ENCODE measurements at places on chromosomes 7 and 10.
A peak's percentile ranks its signal among the peaks of the same experiment; 100 is the strongest.

GRCh38 chr10:73911553-73912004, 647 bp downstream of the PLAU start:
- DNase-seq, result no peak

GRCh38 chr7:10838228-10838627, 135.4 kb upstream of the PHF14 start:
- DNase-seq, result no peak

DNA sequence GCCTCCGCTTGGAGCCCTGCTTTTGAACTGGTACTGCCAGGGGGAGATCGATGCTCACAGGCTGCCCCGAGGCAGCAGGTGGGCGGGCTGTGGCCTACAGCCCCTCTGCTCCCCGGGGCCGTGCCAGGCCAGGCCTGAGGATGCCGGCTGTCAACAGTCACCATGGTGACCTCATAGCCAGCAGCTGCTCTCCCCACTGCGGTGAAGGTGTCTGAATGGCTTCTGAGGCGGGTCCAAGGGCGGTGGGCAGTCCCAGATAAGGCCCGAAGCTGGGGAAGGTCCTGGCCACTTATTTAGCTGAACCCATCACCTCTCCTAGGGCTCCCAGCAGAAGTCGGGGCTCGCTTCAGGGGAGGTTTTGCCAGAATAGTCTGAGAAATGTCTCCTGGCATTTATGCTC, 179.3 kb downstream of the ARHGAP12 start:
- peak; percentile 51 for DNase-seq

DNA sequence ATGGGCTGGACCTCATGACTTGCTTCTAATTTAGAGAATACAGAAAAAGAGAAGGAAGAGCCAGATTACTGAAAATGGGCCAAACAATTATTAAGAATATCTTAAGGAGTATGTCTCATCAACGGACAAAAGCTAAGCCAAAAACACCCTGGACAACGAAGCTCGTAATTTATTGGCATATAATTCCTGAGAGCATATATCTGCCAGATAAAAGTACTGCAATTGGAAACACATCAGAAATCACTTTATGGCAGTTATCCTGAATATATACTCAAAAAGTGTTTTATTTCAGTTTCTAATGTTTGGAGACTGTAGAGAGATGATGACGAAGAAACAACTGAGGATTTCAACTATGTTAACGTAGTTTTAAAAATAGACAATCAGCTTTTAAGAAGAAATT, 211.8 kb downstream of the CSTF2T start:
- DNase-seq, result no peak

GRCh38 chr10:106111246-106111645, 1053.3 kb downstream of the SORCS1 start:
- DNase-seq, result no peak

GRCh38 chr10:118835682-118836326, 81.0 kb upstream of the CACUL1 start:
- DNase-seq, result no peak

GRCh38 chr10:123790132-123790885, 101.3 kb downstream of the CPXM2 start:
- DNase-seq, result no peak

DNA sequence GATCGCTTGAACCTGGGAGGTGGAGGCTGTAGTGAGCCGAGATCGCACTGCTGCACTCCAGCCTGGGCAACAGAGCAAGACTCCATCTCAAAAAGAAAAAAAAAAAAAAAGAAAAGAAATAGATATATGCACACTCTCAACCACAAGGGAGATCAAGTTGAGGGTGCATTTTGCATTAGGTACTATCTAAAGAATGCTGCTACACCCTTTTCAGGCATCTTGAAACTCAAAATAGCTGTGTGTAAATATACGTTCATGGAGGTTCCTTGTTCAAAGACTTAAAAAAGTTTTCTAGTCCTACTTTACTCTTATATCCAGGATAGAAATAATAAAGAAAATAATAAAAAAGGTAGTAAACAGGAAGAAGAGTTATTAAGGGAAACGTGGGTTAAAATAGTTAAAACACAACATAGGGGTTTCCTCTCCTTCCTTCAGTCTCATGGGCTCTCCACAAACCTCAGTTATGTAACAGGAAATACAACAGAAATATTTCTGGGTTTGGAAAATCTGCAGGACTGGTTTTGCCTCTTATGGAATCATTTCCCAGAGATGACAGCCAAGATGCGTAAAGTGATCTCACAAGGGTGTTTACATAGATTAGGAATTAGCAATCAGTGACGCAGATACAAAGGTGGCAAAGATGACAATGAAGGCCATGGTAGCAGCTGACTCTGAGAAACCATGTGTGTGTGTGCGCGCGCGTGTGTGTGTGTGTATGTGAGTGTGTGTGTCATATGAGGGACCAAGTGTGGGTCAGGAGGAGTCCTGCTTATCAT, 15.1 kb downstream of the STEAP4 start:
- peak; percentile 38 for DNase-seq

DNA sequence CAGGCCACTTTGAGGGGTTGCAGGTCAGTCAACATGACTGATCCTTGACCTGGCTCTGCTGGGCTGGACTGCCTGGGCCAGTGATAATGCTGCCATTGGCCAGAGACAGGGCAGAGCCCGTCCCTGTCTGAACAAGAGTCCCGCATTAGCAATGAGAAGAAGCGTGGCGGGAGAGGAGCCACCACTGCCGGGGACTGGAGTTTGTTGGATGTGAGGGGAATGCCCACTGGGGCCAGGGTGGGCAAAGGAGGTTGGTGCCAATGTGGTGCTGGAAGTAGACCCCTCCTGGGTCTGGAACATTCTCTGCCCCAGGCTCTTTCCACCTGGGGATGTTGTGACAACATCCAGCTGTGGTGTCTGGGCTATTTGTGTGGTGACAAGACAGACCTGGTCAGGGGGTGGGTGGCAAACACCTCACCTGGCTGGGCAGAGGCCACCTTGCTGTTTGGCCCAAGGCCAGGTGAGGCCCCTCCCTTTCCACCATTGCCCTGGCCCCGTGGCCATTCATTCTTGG, 7.6 kb downstream of the SAP25 start:
- DNase-seq, result no peak

DNA sequence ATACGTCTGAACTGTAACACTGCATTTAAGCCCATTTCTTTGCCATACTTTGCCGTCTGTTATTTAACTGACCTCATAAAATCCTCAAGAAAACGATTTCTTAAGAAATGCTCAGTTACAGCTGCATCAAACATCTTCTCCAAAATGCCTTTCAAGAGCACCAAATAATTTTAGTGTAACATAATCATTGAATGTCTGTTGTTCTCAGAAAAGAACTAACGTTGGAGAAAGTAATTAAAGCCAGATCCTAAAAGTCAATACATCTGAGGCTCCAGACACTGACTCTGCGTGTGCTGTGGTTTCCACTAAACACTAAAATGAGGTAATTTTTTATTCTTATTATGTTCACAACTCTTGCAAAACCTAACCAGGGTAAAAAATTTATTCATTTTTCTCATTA, 63.7 kb upstream of the LRRC17 start:
- DNase-seq, result no peak

- no peak for DNase-seq
Measured at GRCh38 chr10:132500781-132501415, 36.7 kb upstream of the INPP5A start.

- no peak for DNase-seq
Measured at GRCh38 chr7:77320714-77321113, 95.4 kb downstream of the GSAP start.

GRCh38 chr7:155644178-155644970, at the start of gene RBM33:
Gene RBM33, plus strand, starts transcription at chr7:155644661. Its CDS starts 216 bp downstream, at chr7:155644877.
- DNase-seq, result peak; percentile 85

DNA sequence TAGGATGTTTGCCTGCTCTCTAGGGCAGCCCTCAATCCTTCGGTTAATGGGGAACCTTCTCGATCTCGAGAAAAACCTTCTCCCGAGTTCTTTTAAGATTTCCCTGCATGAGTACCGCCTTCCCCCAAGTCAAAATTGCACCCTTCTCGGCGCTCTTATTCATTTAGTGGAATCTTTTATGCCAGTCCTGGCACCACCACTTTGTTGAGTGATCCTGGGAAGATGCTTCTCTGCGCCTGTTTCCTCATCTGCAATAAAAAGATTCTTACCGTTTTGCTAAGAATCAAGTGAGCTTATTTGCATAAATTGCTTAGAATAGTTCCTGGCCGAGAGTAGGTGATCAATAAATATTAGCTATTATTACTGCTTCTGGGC, 697 bp downstream of the ARPC1A start:
- DNase-seq, result no peak

GRCh38 chr10:13699216-13699615, 112.5 kb downstream of the PRPF18 start:
- DNase-seq, result no peak

- DNase-seq, result no peak
Measured at GRCh38 chr7:84112771-84113170, 81.8 kb downstream of the SEMA3A start.

GRCh38 chr7:158685693-158686092, 18.9 kb downstream of the NCAPG2 start:
- no peak for DNase-seq

DNA sequence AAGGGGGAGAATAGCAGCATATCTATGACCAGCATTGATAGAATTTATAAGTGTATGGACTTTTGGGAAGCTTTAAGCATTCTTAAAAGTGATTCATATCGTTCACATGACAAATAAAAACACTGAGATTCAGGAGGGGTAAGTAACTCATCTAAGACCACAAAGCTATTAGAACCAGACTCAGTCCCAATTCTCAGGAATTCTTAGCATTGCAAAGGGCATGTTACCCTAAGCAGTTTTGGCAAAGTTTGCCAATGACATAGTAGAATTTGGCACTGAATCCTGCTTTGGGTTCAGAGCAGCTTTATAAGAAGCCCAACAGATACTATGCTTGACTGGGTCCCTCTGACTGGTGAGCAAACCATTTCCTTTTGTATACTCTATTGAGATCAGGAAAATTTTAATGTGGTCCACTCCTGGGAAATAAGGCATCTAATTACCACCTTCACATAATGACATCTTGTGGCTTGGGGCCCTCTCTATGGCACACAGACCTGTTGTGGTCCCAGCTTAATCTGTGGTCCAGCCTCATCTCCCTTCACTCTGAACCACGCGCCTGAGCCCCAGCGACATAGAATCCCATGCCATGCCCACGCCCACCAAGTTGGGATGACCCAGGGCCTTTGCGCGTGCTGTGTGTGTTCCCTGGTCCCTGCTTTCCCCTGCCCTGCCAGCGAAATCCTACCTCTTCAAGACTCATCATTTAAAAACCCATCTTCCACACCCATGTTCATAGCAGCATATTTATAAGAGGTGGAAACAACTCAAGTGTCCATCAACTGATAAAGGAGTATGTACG, 37.5 kb upstream of the DOCK1 start:
- DNase-seq, result peak; percentile 96

- peak; percentile 5 for DNase-seq
Measured at GRCh38 chr7:42198296-42198695, 38.7 kb downstream of the GLI3 start.

GRCh38 chr7:51304729-51305128, 11.9 kb downstream of the COBL start:
- DNase-seq, result no peak

GRCh38 chr7:142855756-142856564, 1.1 kb downstream of the EPHB6 start:
- DNase-seq, result no peak

DNA sequence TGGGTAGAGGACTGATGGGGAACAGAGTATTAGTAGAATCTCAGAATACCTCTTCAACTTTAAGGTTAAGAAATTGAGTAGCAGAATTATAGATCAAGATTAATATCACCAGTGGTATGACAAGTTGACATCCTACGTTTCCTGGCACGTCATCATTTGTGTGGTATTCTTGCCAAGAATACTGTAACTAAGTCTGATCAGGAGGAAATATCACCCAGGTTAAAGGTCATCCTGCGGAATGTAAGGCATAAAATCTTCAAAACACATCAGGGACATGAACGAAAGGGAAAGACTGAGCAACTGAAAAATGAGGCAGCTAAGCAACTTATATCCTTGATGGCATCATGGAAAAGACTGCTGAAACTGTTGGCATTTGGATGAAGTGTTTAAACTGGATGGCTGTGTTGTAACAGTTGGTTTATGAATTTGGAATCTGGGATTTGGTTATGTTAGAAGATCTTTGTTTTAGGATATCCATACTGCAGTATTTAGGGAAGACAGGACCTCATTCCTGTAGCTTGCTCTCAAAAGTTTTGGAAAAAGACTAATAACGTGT, 86.1 kb downstream of the TRIM24 start:
- DNase-seq, result no peak

GRCh38 chr10:131575877-131576276, 264.4 kb upstream of the TCERG1L start:
- no peak for DNase-seq

DNA sequence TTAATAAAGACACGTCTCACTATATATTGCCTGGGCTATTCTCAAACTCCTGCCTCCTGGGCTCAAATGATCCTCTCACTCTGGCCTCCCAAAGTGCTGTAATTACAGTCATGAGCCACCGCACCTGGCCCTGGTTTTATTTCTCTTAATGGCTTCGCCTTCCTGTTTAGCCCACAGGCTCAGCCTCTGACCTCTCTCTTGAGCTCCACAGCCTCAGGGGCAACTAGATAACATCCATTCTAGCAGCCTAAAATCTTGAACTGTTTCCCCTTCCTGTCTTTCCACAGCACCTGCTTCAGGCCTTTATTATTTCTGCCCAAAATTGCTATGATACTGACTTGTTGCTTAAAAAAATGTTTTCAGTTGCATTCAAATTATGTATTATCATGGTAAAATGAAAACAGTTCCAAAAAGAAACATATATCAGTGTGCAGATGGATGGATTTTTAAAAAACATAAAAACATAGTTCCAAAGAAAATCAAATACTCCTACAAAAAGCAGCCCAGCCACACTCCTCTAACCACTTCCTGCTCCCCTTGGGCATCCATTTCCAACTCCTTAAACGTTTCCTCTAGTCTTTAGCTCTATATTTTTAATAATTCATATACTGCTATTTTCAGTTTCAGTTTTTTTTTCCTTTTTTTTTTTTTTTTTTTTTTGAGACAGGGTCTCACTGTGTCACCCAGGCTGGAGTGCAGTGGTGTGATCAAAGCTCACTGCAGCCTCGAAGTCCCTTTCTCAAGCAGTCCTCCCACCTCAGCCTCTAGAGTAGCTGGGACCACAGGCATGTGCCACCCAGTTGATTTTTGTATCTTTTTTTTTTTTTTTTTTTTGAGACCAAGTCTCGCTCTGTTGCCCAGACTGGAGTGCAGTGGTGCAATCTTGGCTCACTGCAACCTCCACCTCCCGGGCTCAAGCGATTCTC, 5.1 kb upstream of the BAZ1B start:
- no peak for DNase-seq

- DNase-seq, result no peak
Measured at GRCh38 chr10:18235477-18235876, 95.3 kb downstream of the CACNB2 start.

- DNase-seq, result no peak
Measured at GRCh38 chr10:96672481-96673175, 47.7 kb downstream of the PIK3AP1 start.

All from astrocyte of the spinal cord (primary cell).